Activated CD4-positive, alpha-beta T cell treated with anti-CD3 and anti-CD28 coated beads, Interleukin-2, amount 50 U/mL, for 16 hours (primary cell): ENCODE measurements at places on chromosomes 2 and 18.

GRCh38 chr2:71702071-71702970, 249.0 kb downstream of the DYSF start:
- DNase-seq = no peak

GRCh38 chr2:96336104-96336775, 674 bp downstream of the NCAPH start:
- no peak for DNase-seq

DNA sequence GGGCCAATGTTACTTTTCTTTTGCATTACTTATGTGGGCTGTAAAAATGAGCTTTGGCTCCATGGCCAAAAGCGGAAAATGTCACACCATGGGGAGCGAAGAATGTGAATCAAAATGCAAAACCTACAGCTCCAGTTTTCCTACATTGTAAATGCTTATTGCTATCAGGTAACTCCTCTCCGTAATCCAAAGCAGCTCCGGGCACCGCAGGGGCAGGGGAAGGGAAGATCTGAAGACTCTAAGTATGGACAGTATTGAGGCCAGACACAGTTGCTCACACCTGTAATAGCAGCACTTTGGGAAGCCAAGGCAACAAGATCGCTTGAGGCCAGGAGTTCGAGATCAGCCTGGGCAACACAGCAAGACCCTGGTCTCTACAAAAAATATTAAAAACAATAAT, 7.1 kb upstream of the AGFG1 start:
- no peak for DNase-seq

DNA sequence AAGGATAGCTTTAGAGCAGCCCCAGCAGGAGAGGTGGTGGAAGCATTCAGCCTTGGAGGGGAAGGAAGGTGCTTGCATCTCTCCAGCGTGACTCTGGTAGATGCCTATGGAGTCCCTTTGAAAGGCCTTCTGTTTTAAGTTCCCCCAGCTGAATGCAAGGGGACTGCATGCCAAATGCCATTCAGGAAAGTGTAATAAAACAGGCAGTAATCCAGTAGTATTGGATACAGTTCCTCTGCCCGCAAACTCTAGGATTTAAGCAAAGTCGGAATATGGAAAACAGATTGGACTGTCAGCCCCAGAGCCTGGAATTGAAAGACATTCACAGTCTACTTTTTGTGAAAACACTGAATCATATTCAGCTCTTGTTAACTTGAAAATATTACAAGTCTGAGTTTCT, 125.2 kb upstream of the GAREM1 start:
- no peak for DNase-seq

GRCh38 chr2:129281791-129282530, 697.5 kb upstream of the RAB6C start:
- no peak for DNase-seq

DNA sequence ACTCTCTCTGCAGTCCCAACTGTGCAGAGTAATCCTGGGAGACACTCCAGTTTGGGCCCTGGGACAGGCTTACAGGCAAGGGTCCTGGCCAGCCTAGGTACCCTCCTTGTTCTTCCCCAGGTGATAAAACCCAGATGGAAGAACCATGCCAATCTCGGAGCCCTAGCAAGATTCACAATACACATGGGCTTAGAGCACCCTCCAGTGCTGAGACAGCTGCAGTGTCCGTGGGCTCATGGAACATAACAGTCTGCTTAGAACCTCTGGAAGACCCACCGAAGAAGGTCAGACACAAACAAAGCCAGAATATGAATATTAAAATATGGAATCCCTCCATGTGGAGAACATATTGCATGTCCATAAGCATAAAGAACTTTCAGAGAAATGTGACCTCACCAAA, 568.1 kb downstream of the KCNJ3 start:
- no peak for DNase-seq

DNA sequence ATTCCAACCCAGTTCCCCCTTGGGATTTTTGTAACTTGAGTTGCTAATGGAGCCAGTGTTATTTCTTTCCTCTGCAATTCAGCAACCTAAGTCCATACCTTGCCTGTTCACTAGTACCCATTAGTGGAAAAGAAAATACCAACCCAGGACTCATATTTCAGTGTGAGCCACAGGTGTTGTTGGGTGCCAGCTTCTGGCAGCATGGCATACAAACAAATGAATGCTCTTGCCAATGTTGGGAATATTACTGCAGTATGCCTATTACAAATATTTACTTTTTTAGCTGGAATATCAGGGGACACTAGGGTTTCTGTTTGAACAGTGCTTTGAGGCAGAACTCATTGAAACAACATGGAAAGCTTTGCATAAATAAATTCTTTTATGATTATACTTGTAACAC, 130.2 kb downstream of the NCKAP5 start:
- DNase-seq = no peak

DNA sequence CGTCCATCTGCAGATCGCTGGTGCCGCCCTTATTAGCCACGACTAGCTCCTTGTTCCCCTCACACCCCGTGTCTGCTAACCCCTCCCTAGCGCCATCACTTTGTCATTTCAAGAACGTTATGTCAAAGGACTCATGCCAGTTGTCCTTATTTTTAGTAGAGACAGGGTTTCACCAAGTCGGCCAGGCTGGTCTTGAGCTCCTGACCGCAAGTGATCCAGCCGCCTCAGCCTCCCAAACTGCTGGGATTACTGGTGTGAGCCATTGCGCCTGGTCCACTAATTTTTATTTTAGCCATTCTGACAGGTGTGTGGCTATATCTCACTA, 138.9 kb upstream of the HDAC4 start:
- no peak for DNase-seq

DNA sequence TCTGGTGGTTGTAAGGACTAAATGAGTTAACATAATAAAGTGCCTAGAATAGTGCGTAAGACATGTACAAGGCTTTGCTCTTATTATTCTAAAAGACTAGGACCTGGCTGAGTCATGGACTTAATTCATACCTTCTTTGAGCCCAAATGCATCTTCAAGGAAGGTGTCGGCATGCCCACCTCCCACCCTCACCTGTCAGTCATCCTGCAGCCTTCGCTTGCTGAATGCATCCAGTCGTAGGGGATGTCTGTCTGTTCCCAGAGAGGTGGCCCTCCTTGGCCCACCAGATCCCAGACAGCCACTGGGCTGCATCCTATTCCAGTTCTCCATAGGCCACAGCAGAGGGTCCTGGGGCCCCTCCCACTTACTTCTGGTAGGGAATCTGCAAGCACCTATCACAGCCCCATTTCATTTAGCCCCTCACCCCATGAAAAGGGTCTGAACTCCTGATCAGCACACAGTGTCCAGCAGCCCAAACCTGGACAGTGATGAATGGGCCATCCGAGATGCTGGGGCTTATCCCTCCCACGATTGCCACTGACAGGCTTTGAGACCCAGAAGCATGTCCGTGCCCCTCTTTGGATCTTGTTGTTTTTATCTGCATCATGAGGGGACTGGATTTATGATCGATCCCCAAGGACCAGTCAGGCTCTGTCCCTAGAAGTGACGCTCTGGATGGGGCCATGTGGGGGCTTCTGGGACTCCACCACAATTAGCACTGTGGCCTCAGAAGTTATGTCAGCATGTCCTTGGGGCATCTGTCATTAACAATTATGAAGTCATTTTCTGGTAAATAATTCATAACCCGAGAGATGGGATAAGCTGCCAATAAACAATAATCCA, 101.1 kb downstream of the KLHL29 start:
- no peak for DNase-seq

- DNase-seq = no peak
Observed at GRCh38 chr2:126838716-126838985, 60.0 kb upstream of the TEX51 start.

DNA sequence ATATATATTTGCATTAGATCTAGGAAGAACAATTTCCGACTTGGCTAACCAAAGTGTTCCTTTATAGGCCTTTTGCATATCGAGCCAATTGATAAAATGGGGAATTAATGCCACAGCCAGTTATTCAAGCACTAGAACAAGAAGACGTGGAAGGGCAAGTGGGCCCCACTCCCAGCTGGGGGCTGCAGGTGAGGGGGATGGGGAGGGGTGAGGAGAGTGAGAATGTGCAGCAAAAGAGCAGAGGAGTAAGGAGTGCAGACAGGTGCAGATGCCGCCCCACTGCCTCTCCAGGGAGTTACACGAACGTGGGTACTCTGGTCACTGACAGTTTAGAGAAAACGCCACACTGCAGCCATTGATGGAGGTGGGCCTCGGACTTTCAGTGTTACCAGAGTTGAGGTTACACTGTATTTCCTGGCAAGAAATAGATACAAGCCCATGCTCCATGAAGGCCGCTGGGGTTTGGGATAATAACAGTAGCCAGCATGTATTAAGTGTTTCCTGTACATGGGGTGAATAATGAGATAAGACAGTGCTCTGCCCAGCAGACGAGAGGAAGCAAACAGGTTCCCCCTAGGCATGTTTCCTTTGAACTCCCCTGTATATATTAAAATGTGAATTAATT, 40.9 kb downstream of the GORASP2 start:
- no peak for DNase-seq

DNA sequence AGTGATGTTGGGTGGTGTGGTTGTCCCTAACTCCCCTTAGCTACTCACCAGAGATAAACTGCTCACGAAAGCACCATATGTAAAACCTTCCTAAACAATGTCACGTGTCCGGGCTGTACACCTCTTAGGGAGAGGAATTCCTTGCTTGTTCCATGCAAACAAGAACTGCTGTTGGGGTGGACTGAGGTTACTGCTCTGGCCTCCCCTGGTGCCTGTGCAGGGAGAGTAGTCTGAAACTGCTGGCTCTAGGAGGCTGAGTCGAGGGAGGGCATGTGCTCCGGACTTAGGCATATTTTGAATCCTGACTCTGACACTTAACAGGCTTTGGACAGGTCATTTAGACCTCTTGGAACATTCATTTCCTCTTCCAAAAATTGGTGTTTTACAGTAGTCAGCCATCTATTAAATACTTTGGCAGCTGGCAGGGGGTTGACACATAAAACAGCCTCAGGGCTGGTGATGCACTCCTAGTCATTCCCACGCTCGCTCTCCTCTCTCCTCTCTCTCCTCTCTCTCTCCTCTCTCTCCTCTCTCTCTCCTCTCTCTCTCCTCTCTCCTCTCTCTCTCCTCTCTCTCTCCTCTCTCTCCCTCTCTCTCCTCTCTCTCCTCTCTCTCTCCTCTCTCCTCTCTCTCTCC, 10.6 kb downstream of the THNSL2 start:
- DNase-seq = no peak

DNA sequence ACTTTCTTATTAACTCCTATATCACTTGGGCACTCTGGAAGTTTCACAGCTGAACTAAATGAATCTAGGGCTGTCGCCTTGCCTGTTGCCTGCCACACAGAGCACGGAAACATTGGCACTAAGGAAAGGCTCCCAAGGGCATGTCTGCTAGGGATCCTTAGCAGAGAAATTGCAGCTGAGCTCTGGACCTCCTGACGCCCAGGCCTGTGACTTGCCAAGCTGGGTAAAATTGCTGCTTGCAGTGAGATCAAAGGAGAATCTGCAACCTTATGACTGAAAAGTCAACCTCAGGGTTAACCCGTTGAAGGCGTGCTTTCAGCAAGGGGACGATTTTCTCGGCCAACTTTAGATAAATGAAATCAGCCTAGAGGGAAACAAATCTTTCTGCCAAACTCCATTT, 189.8 kb downstream of the NCK2 start:
- peak; percentile 67 for DNase-seq

DNA sequence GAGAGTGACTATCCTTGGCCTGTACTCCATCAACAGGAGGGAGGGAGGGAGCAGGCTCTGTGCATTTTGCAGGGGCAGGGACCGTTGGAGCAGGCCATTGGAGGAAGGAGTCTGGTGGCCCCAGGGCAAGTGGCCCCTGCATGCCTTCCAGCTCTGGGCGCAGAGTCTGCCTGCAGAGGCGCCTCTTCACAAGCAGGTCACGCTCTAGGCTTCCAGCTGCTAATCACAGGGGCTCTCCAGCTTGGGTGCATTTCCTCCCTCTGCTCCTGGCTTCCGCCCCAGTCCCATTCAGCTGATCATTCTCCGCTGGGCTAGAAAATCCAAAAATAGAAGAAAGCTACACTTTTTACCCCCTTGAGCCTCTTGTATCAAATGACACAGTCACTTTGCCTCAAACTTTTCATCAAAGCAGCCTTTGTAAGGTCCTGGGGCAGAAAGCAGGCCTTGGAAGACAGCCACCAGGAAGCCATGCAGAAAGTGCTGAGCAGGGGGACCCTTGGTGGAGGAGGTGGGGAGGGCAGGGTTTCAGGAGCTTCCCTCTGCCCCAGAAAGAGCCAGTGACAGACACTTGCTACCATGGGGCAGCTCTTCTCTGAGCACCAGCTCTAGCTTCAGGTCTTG, 11.3 kb downstream of the TMEM247 start:
- DNase-seq = no peak

DNA sequence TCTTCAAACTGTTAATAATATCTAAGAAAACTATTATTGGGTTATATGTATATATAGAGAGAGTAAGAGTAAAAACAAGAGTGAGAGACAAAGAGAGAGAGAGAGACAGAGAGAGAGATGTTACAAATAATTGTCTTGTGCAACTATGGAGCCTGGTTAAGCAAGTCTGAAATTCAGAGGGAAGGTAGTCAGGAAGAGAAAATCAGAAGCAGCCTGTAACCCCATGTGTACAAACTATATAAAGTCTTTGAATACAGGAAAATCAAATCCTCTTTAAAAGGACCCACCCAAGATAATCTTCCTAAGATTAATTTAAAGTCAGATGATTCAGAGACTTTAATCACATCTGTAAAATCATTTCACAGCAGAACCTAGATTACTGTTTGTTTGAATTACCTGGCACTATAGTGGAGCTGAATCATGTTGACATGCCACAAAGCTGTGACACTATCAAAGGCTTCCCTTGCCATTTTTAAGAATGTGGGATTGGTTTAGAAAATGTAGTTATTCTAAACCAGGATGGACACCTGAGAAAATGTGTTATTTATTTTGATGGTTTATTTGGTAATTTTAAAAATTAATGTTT, 301.7 kb upstream of the FSIP2 start:
- DNase-seq = no peak

DNA sequence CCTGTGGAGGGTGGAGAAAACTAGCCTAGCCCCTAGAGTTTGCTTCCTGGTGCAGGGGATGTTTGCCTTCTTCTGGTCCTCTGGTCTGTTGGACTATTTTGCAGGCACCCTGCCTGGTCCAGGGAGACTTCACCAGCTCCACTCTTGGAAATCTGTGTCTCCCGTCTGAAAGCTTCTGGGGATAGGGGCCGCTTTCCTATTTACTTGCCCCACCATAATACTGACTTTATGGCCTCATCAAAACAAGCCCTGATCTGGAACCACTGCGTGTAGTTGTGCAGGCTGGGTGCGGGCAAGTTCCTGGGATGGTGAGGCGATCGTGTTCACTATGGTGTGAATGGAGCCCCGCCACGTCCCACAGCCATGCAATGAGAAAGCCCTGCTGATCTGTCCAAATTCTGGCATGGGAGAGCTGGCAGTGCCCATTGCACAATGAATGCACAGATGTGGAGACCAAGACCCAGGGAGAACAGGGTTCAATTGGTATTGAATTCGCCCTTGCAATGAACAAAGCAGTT, 74.3 kb downstream of the DDX1 start:
- DNase-seq = no peak

GRCh38 chr2:85807756-85808155, 54.0 kb downstream of the ATOH8 start:
- no peak for DNase-seq
